ENCODE measurements at places on chromosomes 2 and 18.

DNA sequence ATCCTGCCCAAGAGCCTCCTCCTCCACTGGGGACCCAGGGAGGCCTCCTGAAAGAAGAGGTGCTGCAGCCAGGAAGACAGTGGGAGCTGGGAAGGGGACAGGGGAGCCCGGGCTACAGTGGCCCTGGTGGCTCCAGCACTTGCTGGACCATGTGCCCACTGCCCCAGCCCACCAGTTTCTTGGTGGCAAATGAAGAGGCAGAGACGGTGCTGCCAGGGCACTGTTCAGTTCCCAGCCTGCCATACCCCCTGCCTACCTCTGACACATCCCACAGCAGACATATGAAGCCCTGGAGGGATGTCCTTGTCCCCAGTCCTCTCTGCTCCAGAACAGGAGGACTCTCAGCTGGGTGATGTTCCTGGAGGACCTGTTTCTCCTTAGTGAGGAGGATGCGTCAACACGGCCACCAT is 3.7 kb downstream of the RAMP1 start:
- no peak for DNase-seq

GRCh38 chr2:96128456-96128855 is 9.8 kb downstream of the ASTL start:
- DNase-seq, result no peak

- no peak for DNase-seq
Measured at GRCh38 chr2:127715778-127716449, 14.6 kb downstream of the SFT2D3 start.

- no peak for DNase-seq
Measured at GRCh38 chr18:37188016-37188791, 359.3 kb downstream of the KIAA1328 start.

GRCh38 chr2:238973038-238973739 is 125.3 kb downstream of the TWIST2 start:
- no peak for DNase-seq

DNA sequence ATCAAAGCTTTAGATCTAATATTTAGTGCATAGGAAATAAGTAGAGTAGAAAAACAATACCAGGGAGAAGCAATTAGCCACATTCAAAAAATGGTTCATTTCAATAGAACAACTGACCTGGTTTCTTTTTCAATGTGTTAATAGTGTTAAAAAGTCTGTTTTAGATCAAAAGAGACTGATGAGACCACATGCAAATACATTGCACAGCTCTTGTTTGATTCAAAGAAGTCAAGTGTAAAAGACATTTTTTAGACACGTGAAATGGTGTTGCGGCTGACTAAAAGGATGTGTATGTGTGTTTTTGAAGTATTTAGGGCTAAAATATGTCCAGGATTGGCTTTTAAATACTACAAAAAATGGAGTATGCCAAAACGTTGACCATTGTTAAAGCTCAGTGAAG is 1.2 kb upstream of the AOX1 start:
- DNase-seq, result no peak

GRCh38 chr2:124402274-124402673 is 377.2 kb downstream of the CNTNAP5 start:
- DNase-seq, result no peak

GRCh38 chr2:240461471-240462072 is 26.1 kb downstream of the GPC1 start:
- no peak for DNase-seq

GRCh38 chr2:42826231-42826630 is 33.8 kb upstream of the HAAO start:
- no peak for DNase-seq

- no peak for DNase-seq
Measured at GRCh38 chr2:15936277-15937104, 3.9 kb upstream of the MYCN start.

DNA sequence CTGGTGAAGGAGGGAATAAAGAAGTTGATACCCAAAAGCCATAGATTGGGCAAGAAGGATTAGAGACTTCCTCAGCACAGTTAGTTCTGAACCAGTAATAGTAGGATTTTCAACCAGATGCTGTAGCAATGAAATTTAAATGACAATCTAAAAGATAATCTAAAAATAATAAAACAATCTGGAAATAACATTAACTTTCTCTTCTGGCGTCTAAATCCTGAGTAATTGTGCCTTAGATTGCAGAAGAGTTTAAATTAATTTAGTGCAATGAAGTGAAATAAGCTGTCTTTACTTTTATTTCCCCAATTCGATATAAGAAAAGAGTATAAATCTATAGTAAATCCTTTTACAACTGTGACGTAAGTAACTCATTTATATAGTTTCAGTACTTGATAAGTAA is 186.8 kb upstream of the DOK6 start:
- DNase-seq, result no peak

DNA sequence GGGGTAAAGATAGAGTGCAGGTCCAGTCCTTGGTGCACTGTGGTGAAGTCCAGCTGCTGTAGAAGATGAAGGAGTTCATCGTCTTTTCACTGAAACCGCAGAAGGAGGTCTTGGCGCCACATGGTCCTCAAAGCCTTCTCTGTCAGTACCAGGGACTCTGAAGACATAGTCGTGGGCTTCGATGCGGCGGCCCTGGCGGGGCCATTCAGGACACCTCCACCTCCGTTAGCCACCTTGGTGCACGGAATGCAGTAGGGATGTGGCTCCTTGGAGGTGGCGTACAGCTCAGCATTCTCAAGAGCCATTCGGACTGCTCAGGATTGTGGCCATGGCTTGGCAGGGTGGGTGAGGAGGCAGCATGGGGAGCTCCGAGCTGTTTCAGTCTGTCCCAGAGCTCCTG is 418.8 kb downstream of the SUCLG1 start:
- no peak for DNase-seq

GRCh38 chr18:55780586-55781071 is 192.6 kb upstream of the TCF4 start:
- no peak for DNase-seq

- no peak for DNase-seq
Measured at GRCh38 chr2:134292514-134292913, 38.6 kb downstream of the MGAT5 start.

DNA sequence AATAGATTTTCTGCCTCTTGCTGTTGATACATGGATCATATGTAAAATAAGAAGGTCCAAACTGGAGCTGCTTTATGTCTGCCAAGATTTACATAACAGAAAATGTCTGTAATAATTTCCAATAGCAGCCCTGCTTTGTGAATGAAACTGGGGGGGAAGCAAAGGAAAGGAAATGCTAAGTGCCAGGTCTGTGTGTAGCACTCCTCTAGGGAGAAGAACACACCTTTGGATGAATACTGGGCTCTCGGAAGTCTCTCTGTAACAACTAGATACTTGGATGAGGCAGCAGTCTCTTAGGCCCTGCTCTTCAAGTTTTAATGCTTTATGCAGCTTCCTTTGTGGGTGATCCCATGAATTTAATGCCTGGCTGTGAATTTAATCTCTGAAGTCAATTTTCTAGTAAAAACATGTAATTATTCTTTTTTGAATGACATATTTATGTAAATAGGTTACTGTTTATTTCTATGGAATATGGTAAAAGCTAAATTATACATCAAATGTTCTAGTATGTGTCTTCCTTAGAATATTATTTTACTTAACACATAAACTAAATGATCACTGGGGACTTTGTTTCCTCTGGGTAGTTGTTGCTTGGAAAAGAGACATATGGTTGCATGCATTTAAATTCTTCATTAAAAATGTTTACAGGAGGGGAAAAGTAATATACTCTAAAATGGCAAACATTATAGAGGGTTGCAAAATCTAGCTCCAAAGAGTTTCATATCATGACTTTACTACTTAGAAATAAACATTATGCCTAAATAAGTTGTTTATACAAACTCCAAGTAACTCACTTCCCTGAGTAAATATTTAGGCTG is 336.6 kb upstream of the CWC22 start:
- DNase-seq, result no peak

DNA sequence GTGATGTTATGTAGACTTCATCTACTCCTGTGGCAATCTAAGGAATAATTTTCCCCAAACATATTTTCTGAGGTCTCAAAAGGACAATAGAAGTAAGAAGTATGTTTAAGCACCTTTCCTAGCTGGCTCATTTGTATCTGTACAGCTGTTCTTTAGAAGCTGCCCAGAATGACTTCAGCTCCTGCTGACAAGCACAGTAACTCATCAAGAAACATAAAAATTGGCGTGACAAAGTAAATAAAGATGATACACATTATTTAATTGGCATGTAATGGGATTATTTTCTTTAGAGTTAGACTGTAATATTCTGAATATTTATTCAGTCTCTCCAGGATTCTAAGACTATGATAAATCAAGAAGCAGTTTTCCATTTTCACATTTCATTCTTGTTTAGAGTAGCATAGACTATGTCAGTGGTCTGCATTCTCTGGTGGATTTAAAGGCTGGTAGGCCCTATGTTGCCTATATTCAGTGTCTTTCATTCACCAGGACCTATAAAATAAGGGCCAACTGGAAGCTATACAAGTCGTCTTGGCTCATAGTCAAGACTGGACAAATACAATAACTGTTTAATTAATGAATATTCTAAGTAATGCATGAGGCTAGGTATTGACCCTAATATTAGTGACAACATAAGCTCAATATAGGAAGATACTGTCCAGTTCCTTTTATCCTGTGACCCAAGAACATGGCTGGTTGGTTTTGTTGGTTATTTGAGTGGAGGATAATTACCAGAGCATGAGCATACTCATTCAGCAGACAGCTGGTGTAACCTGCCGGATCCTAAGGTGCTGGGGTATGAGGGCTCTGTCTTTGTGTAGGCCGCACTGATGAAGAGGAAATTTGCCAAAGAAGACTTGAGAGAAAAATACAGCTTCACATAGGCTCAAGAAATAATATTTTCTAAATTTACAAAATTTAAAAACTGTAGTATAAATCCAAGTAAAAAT is 107.0 kb downstream of the PDE1A start:
- DNase-seq, result no peak

DNA sequence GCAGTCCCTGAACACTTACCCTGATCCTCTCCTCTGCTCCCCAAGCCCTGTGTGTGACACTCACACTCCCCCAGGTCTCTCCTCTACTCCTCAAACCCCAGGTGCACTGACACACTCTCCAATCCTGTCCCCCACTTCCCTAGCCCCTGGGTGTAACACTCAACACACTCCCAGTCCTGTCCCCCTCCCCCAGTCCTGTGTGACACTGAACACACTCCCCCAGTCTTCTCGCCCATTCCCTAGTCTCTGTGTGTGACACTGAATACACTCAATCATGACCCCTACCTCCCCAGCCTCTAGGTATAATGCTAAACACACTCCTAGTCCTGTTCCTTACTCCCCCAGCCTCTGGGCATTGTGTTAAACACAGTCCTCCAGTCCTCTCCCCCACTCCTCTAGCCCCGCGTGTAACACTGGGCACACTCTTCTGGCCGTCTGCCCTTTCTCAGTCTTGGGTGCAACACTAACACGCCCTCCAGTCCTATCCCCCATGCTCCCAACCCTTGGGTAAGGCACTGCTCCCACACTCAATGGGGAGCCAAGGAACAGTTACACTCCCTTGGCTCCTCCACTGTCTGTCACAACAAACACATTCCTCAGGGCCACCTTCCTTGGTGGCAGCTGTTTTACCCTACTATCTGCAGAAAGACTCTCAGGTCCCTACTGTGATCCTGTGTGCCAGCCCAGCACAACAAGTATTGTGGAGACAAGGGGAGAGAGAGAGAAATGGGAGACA is 82.5 kb upstream of the PKDCC start:
- no peak for DNase-seq

DNA sequence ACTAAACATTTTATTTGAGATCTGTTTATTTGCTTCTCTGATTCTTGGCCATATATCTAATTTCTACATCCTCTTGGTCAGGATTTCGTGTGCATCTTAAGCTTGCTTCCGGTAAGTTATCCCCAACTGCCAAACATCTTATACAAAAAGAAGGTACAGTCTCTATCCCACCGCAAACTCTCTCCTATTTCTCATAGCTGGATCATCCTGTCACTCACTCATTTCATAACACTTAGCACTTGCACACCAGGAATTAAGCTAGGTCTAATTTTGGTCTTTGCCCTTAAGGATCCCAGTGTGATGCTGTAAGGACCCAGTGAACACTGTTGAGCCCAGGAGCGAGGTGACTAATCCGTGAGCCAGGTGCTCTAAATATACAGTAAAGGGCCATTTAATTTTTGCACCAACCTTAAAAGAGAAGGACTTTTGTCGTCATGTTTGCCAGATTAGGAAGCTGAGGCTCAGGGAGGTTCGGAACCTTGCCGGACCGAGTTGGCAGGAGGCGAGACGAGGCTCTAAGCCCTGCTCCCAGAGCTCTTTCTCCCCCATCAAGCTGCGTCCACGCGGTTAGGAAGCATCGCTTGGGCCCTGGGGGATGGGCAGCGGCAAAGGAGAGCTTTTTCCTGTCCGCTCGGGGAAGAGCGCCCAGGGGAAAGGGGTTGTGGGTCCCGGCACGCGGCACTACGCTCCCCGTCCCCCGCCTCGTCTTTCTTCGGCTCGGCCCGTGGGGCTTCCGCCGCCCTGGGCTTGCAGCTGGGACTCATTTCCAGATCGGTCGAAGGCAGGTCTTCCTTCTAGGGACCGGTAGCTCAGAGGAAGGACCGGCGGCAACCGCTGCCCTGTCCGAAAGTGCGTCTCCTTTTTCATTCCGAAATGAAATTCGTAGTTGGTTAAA is 4.1 kb upstream of the ITPRIPL1 start:
- DNase-seq, result peak; percentile 34

DNA sequence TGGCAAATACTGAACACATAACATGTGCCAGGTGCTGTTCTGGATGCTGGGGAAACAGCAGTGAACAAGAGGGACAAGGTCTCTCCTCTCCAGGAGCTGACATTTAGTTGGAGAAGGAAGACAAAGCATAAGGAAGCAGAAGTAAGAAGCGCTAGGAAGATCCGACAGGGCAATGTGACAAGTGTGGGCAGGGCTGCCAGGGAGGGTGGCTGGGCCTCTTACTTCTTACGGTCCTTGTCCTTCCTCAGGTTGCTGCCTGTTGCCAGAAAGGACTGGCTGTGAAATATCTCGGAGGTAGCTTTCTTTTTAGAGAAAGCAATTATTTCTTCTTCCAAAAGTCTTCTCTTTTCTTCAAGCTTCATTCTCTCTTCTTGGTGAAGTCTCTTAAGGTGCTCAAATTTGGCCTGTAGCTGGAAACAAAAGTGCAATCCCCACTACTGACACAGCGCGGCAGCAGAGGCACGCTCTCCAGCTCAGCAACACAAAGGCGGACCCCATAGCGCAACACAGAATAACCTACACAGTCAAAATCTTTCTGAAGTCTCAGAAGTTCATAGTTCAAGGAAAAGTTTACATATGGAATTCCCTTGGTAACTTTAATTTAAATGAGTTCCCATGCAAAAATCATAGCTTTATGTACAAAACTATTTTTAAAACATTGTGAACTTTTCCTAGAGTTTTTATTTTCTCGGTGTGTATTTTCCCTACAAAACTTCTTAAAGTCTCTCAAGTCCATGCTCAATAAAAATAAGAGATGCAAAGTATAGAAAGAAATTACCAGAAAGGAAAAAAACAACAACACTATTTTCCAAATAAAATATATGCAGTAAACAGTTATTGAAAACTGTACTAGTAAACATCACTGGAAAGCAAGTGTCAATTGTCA is 67.7 kb downstream of the SEPTIN10 start:
- DNase-seq, result peak; percentile 6

Data from NCI-H748 treated with DMSO at 0.1 percent for 48 hours (cell line).